ENCODE measurements at places on chromosomes 11 and 22. TPM values are rescaled to one million over a fixed set of nuclear protein-coding genes. Genes with fewer than 3 reads are reported as not detected.

FOLR3 gene
- total RNA-seq, result not detected

SLC22A6 gene
- total RNA-seq, result not detected

SLCO2B1 gene
- total RNA-seq, result 3.7 TPM

GRIK4 gene
- under 0.01 TPM for total RNA-seq

C22orf42 gene
- total RNA-seq, result not detected

APOBEC3H gene
- total RNA-seq, result not detected

LINC01488 gene
- not detected for total RNA-seq

PRG3 gene
- total RNA-seq, result not detected

TEX12 gene
- total RNA-seq, result not detected

OR52H1 gene
- not detected for total RNA-seq

FJX1 gene
- total RNA-seq, result 44.5 TPM

HBB gene
- not detected for total RNA-seq

OSM gene
- not detected for total RNA-seq

ADAMTS8 gene
- not detected for total RNA-seq

KDELR3 gene
- total RNA-seq, result 30.6 TPM

KLHL35 gene
- 0.85 TPM for total RNA-seq

KCNK4 gene
- total RNA-seq, result not detected

FBLN1 gene
- total RNA-seq, result 0.34 TPM

LRP5 gene
- 169 TPM for total RNA-seq

MAML2 gene
- total RNA-seq, result 6.3 TPM

PLAAT4 gene
- total RNA-seq, result 2.3 TPM

LIF gene
- 1.7 TPM for total RNA-seq

ZBTB16 gene
- 23.1 TPM for total RNA-seq

SMIM38 gene
- total RNA-seq, result 0.09 TPM

DMC1 gene
- 1.8 TPM for total RNA-seq

FDX1 gene
- 9.1 TPM for total RNA-seq

MRGPRF gene
- total RNA-seq, result 0.05 TPM

CLCF1 gene
- total RNA-seq, result 2.0 TPM

TEX54 gene
- not detected for total RNA-seq

TTC36 gene
- 3.2 TPM for total RNA-seq

GAL gene
- 0.74 TPM for total RNA-seq

TH gene
- total RNA-seq, result not detected

TRPM5 gene
- total RNA-seq, result not detected

SLC1A2 gene
- total RNA-seq, result not detected

OR6A2 gene
- 0.17 TPM for total RNA-seq

Data from dermis blood vessel endothelial cell (primary cell).